ENCODE measurements at places on chromosomes 4 and X.

- no peak for DNase-seq
These were observed 372.3 kb upstream of the F9 start for GRCh38 chrX:139158256-139158655.

DNA sequence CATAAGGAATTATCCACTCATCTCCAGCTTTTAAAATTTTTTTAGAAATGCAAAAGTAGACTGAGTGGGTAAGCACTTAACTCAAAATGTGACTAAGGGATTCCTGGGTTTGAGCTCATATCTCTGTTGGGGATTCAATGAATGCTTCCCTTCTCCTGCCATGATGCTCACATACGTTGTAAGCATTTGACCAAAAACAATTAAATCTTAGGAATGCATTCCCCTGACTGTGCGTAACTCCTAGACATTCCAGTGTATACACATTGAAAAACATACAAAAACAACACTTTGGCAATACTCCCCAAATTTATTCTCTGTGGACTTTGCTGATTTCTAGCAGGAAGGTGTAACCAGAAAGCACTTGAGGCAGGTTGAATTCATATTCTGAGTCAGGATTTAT lies 29.8 kb downstream of the SPANXA2 start:
- DNase-seq: no peak

- DNase-seq: no peak
These were observed 276.7 kb upstream of the GRIA3 start for GRCh38 chrX:122907375-122907774.

GRCh38 chrX:55011294-55011693 lies 11.1 kb downstream of the APEX2 start:
- peak; percentile 17 for DNase-seq

DNA sequence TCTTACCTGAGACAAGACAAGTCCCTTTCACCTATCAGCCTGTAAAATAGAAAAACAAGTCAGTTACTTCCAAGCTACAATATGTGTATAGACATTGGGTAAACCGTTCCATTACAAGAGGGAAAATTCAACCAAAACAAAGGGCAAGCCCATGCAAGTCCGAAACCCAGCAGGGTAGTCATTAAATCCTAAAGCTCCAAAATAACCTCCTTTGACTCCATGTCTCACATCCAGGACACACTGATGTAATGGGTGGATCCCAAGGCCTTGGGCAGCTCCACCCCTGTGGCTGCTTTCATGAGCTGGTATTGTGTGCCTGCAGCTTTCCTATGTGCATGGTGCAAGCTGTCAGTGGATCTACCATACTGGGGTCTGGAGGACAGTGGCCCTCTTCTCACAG lies 14.7 kb upstream of the FAM47B start:
- DNase-seq: no peak

- DNase-seq: no peak
These were observed 2.0 kb downstream of the TMEM255A start for GRCh38 chrX:120308959-120309872.

DNA sequence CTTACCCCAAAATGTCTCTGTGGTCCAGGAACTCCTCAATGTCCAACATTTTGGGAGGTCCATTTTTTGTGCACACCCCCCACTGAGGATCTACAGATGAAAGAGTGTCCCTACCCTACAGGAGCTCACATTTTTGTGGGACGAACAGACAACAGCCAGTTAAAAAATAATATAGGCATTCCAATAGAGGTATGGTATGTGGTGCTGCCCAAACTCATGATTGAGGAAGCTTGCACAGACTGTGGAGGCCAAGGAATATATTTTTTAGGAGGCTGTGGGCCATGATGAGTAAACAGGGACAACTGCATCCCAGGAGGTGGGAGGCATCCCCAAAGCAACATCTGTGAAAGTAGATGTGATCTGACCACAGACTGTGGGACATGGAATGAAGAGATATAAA lies 181.0 kb upstream of the HCCS start:
- no peak for DNase-seq

DNA sequence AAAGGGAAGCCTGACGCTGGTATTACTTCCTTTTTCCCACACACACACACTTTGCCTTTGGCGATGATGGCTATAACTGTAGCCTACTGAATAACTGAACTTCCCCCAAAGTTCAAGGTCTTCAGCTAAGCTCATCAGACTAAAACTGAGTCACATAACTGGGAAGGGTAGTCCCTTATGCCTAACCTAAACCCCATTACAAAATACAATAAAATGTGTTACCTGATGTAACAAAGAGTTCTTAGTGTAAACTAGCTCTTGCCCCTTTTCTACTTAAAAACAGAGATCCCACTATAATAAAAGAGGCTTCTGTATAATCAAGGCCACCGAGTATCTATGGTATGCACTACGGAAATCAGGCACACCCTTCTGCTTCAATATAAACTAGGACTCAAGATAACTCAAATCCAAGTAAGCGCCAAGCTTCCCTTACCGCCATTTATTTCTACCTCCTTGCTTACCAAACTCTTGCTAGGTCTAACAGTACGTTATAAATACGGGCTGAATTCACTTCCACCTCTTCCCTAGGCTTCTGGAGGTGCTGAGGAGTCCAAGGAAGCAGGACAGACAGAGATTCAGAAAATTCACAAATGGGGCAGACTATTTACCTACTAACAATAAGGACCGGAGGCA lies 2.4 kb downstream of the OTUD4 start:
- peak; percentile 81 for DNase-seq

DNA sequence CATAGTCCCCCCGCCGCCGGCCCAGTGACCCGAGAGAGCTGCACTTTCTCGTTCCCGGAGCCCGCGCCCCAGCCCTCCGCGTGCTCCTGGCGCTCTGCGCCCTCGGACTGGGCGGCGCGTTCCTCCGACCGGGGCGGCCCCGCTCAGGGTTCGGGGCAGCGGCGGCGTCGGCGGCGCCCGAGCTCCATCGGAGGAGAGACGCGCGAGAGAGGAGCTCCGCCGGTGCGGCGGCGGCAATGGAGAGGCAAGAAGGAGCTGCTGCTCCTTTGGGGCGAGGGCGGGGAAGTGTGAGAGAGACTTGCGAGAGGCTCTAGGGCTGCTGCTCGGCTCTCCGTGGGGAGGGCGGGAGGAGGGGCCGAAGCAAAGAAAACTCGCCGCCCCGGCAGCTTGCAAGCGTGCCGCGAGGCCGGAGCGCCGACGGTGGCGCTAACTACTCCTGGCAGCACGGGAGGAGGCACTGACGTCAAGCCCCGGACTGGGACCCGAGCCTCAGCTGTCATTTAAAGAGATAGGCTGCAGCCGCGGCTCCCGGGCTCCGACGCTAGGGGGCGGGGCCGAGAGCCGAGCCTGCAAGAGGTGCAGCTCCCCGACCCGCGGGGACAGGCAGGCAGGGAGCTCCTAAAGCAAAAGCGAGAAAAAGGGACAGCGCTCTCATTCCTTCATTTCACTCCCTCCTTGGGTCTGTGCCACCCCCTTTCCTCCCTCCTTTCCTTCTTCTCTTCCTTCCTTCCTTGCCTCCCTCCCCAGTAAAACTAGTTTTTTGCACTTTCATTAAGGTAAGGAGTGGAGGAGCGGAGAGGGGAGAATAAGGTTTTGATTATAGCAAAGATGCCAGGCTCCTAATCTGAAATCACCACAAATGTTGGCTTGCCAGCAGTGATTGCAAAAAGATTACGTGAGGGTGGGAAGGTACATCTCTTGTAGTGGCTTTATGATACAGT lies at the start of gene KCTD8:
Gene KCTD8, minus strand, starts transcription at position 289 of the 941 bp plus-strand sequence.
- DNase-seq: no peak

DNA sequence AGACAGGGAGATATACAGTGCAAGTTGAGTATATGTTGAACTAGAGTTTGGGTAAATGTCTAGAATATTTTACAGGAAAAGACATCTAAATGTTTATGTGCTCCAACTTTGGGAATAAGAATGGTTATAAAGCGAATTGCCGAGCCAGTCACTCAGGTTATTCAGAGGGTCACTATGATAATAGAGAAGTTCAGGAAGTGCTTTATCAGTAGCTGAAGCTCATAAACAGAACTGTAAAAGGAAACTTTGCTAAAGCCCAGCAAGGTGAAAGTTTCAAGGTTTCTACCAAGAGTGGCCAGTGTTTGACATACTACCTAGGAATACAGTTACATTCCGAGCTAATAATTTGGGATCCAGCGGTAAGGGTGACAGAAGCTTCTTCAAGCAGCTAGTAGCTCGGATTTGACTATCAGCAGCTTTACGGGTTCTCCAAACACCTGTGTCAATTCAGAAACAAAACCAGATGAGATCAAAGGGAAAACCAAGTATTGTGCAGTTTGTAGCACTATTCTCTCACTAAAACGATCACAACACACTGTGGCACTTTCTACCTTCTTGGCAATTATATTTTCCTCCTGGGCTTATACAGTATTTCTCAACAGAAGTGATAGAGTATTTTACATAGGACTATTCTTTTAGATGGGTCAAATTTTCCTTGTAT lies 17.2 kb upstream of the BCLAF3 start:
- no peak for DNase-seq

- no peak for DNase-seq
These were observed 52.8 kb downstream of the ING2 start for GRCh38 chr4:183557611-183558010.

DNA sequence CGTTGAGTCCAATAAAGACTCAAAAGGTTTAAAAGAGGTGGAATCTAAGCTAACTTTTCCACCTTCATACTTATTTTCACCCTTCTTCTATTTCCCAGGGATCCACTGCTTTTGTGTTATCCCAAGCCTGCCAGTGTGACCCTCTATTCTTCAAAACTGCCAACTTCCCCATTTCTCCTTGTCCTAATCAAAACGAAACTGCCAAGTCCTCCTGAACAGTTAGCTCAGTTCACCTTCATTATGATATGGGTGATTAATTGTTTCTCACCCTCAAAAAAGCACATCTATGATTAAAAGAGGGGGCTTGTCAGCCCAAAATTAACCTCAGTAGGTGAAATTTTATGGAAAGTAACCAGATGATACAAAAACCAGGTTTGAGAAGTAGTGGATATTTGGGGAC lies 108.4 kb downstream of the GUCY2F start:
- DNase-seq: no peak

GRCh38 chrX:13693341-13693961 lies 4.5 kb downstream of the RAB9A start:
- no peak for DNase-seq

- DNase-seq: no peak
These were observed 19.1 kb downstream of the FGFRL1 start for GRCh38 chr4:1030559-1030958.

GRCh38 chr4:16817286-16817685 lies 81.2 kb downstream of the LDB2 start:
- no peak for DNase-seq

- no peak for DNase-seq
These were observed 22.1 kb downstream of the TMEM131L start for GRCh38 chr4:153488006-153488891.

GRCh38 chr4:76689145-76689817 lies 208.7 kb downstream of the SOWAHB start:
- no peak for DNase-seq

DNA sequence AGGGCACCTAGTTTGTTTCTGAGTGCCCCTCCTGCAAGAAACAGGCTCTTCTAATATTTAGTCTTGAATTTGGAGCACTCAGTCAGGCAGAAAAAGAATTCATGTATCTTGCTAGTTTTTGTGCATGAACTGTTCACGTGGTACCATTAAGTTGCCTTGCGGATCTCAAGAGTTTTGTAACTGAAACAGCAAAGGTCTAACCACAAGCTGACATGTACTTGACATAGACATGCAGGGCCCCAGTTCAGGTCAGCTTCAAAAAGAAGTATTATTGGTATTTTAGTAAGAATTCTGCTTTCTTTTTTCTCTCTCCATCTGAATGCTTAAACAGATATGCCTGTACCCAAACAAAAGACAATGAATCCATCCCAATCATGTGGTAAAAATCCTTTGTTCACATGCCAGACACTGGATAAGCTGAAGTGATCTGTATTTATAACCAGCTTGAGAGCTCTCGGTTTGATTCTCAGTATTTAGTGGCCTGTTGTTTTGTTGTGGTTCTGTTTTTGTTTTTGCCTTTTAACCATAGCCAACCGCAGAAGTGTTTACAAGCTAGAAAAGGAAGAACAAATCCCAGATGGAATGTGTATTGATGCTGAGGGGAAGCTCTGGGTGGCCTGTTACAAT lies 13.0 kb downstream of the RGN start:
- DNase-seq: no peak

DNA sequence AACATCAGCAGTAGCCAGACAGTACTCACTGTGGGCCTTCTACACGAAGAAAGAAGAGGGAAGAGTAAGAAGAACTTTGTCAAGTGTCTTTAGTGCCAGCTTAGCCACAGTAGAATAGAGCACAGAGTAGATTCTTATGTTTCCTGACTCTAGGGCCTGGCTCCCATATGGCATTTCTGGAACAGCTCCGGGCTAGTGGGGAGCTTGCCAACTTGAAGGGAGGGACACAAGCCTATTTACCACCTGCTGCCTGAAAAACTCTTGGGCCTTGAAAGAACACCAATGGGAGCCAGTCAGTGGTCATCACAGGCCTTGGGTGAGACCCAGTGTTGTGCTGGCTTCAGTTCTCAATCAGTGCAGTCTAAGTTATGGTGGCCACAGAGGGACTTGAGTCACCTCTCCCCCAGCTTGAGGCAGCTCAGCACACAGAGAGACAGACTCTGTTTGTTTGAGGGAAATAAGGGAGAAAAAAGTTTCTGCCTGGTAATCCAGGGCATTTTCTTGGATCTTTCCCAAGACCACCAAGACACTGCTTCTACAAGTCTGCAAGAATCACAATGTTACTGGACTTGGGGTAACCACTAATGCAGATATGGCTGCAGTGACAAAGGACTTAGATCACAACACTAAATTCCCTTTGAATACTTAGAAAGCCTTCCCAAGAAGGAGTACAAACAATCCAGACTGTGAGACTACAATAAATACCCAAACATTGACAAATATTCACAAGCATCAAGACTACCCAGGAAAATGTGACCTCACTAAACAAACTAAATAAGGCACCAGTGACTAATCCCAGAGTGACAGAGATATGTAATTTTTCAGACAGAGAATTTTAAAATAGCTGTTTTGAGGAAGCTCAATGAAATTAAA lies 261.0 kb upstream of the NDST3 start:
- DNase-seq: no peak

DNA sequence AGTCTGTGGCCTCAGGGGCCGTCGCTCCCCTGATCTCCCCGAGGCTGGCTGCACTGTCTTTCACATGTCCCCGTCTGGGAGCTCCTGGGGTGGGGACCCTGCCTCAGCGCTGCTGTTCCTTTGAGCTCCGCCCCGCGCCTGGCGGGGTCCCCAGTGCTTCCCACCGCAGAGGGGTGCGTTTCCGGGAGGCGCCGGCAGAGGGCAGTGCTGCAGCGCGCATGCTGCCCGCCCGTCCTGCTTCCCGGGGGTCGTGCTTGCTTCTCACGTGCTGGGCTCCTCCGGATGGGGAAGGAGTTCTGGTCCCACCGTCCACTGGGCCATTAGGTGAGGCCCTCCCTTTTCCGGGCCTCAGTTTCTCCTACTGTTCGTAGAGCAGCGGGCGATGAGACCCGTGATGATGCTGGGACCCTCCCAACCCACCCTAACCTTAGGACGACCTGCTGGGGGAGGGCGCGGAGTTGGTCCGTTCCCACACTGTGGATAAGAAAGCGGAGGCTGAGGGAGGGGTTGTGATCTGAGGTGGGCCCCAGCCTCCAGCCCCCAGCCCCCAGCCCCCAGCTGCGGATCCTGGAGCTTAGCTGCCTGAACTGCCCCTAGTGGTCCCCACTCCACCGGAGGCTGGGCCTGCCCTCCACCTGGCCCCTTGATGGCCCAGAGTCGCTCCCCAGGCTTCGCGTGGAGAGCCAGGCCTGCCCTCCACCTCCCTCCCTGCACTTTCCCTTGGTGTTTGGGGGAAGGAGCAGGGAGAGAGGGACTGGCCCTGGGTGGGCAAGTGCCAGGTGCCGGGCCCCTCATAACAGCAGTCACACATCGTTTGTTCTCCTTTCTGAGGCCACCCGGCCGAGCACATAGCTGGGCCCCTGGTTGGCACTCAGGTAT lies 15.3 kb downstream of the CPZ start:
- no peak for DNase-seq
